RWPE1 (cell line): ENCODE measurements at places on chromosomes 2 and 18.

DNA sequence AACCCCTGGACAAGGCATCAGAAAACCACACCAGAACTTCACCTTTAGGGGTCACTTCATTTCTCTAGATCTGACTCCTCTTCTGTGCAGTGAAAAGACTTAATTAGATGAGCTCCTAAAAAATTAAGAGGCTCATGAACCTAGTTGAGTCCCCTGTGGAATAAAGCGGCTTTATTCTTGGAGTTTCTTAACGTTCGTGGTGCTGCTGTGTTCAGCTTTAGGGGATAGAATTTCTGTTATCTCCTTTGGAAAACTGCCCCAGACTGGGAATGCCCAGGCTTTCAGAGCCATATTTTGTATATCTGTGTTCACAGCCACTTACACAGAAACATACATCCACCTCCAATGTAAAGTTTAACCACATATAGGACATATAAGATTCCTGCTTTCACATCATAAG is 165.8 kb downstream of the ANTXR1 start:
- DNase-seq = no peak

DNA sequence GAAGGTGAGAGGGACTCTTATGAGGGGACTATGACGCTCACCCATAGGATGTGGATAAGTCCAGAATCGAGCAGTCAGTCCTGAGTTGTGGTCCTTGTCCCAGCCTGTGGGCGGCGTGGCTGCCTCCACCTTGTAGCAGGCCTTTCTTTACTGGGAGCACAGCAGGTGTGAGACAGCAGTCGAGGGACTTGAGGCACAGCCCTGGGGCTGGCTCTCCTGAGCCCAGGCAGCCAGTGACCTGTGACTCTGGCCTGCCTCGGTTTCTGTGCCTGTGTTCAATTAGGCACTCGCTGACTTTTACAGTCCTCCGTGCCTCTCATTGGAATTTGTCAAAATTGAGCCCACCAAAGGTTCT is 8.3 kb downstream of the PPP1R7 start:
- no peak for DNase-seq

DNA sequence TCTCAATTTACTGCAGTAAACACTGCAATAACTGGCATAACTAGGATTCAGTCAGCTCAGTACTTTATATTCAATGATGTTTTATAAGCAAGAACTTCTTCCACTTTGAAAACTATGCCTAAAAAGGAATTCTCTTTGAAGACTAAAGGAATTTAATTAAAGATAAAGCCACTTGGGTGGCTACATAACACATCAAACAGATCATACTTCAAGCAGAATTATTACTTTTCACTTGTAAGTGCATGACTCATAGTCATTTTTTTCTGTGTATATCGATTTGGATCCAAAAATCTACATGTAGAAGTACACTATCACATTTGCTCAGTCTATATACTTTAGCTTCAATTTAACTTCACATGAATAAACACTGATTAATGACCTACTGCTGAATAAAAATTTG is 4.0 kb downstream of the KANSL1L start:
- no peak for DNase-seq

- DNase-seq = no peak
These were observed 221.9 kb downstream of the PIEZO2 start for GRCh38 chr18:10927286-10927992.

DNA sequence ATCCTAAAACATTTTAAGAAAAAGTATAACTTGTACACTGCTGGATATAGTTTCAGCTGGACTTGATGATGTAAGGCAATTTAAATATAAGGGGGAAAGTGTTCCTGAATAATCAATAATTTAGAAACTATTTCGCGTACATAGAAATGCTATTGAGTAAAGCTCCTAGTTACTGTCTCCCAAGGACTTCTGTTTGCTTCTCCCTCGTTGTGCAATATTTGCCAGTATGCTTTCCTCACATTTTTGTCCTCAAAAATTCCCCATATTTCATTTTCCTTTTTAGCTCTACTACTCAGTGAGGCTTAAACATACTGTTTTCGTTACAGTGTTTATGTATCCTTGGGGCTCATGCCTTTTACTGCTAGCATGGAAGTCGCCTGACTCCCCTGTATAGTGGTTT is 36.9 kb downstream of the ATP9B start:
- DNase-seq = no peak
